ENCODE measurements at places on chromosomes 5 and 9.

- DNase-seq: no peak
Observed at GRCh38 chr9:104748359-104749031, 1.0 kb downstream of the NIPSNAP3A start.

GRCh38 chr5:38846379-38847011, 683 bp downstream of the OSMR start:
- no peak for DNase-seq

- no peak for DNase-seq
Observed at GRCh38 chr9:135087489-135087792, at the start of gene OLFM1. TSS of gene OLFM1 (plus strand) at chr9:135087668. CDS start at chr9:135087990, 322 bp downstream.

DNA sequence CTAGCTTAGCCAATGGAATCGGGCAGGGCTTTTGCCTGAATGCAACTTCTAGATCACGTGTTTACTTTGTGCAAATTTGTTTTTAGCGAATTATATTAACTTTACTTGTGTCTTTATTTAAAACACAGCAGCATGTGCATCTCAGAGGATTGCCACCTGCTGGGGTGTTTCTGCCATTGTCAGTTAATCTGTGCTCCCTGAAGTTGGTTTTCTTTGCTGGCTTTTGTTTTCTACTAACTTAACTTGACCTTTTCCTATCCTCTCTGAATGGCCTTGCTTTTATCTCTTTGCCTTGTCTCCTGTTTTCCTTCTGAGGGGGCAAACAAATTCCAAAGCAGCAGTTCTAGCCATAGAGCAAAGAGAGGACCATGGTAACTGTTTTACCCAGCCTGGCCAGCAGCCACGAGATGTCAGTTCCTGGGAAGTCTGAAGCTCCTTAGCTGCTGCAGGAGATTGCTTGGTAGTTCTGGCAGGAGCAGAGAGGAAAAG, 67.6 kb downstream of the ARHGEF28 start:
- no peak for DNase-seq

- DNase-seq: no peak
Observed at GRCh38 chr5:59656351-59657254, 236.9 kb downstream of the PDE4D start.

GRCh38 chr9:124180557-124180956, 77.2 kb upstream of the NEK6 start:
- DNase-seq: no peak
